Lung (tissue), 17 donors: ENCODE measurements at places on chromosomes 11 and 22.

DNA sequence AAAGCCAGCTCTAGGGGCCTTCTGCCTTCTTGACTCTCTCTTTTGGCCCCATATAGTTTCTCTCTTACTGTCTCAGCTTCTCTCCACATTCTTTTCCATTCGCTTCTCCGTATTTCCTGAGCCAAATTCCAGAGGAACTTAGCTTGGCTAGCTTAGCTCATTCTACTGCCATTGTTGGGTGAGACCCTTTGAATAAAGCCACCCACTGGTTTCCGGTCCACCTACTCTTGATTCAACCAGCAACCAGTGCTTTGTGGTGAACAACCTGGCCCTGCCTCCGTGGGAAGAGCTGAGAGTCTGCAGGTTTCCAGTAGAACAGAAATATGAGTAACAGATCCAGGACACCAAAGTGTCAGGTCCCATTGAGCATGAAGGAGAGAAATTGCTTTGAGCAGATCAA, 81.3 kb upstream of the ARHGAP20 start:
- DNase-seq, result no peak

GRCh38 chr11:41005986-41006385, 453.5 kb downstream of the LRRC4C start:
- no peak for DNase-seq

DNA sequence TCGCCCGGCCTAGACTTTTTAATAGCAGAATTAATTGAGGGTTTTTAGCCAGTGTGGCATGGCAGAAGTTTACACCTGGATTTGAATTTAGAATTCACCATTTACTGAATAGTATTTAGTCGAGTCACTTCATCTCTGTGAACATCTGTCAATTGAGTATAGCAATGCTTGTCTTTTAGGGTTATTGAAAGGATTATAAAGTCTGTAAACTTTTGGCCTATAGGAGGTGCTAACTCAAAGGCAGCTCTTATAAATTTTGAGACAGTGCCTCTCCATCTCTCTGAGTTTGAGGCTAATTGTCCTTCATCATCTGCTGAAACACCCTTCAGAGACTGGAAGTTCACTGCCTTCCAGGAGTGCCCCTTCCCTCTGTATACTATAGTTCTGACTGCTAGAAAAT, 205.0 kb downstream of the NELL1 start:
- DNase-seq, result no peak

GRCh38 chr11:223026-223789, 12.9 kb downstream of the SIRT3 start:
- peak; percentile 57 for DNase-seq
